ENCODE measurements at places on chromosomes 3 and 15.

- no peak for DNase-seq
These were observed 319.4 kb upstream of the STAC start for GRCh38 chr3:36060950-36061349.

DNA sequence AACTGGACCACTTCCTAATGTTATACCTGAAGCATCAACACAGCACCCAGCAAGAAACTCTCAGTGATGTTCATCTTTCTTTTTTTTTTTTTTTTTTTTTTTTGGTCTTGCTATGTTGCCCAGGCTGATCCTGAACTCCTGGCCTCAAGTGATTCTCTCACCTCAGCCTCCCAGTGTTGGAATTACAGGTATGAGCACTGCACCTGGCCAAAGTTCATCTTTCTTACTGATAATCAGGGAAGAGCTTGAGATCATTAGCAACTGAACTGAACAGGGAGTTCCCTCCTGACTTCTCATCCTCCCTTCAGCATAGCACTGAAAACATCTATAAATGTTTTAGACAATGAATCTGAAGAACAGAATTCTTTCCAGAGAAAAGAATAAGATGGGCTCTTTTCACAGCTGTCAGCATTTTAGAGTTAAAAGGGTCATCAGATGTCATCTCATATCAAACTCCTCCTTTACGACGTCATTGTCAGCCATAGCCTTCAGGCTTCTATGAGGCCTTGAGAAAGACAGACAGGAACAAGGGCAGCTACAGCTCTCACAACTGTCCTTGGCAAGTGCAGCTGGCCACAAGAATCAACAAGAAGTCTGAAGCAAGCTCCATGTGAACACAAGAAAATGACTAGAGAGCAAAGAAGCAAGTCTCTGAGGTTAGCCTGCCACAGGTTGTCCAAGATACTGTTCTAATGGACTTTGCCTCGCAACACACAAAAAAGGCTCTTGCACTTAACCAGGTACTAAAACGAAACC, 33.8 kb downstream of the SCAP start:
- no peak for DNase-seq

- no peak for DNase-seq
These were observed 239.0 kb upstream of the TRIM42 start for GRCh38 chr3:140438736-140439470.

GRCh38 chr3:15796771-15797641, 773 bp downstream of the ANKRD28 start:
- DNase-seq: no peak
